ENCODE measurements at places on chromosomes 1 and 21. TPM values are rescaled to one million over a fixed set of nuclear protein-coding genes. Genes with fewer than 3 reads are reported as not detected.

DNA sequence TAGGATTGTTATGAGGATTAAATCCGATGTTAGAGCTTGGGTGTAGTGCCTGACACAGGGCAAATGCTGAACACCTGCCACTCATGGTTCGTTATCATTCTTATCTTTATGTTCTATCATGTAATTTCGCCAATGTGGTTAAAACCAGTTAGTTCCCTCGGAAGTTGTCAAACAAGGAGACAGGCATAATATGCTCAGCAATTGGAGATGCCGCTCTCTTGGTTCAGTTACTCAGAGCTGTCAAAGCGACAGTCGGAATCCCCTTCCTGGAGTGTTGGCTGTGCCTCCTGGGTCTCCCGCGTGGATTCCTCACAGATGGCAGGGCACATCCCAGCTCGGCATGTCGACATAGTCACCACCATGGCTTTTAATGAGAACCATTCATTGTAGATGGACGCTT, 192.2 kb downstream of the ROR1 start:
- no peak for DNase-seq

GRCh38 chr1:153058826-153059784, 1.8 kb upstream of the SPRR2A start:
- no peak for DNase-seq

DNA sequence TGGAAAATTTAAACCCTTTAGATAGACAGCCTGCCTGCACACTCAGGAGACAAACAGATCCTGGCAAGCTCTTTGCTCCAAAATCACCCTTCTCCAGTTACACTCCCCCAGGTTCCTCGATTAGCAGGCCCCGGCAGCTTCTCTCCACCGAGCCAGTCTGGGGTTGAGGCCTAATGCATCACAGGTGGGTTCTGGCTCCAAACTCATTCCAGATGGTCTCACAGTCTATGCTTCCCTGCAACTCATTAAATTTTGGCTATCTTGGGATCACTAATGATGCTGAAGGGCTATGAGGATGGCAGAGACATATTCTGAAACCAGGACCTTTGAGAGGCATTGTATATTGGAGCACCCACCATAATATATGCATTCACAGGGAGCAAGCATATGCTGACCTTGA, 559.8 kb upstream of the USP24 start:
- no peak for DNase-seq

DNA sequence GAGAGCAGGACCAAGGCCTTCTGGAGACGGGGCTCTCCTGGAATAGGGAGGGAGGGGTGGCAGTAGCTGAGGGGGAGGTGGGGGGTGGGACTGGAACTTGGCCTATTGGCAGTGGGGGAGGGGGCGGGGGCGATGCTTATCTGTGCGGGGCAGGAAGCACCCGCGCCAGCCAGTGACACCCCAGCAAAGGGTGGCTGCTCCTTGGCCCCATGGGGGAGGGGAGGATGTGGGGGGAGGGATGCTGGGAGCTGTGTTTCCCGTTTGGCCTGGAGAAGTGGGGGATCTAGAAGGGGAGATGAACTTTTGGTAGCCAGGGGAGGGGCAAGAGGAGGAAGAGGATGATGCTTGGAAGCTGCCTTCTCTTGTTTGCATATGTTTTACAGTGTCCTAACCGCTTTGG, 11.0 kb downstream of the ZBTB7B start:
- no peak for DNase-seq

DNA sequence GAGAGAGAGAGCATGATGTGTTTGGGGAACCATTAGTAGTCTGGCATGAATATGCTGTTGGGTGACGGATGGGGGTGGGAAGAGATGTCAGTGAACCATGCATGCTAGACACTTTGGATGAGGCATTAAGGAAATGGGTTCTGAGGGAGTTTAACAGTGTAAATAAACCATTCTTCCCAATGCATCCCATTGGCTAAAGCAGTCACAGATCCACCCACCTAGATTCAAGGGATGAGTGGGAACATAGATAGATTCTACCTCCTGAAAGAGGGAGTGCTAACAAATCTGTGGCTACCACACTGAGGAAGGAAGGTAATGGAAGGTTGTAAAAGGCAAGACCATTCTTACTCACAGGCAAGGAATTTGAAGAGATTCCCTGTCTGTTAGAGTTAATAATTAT, 129.8 kb upstream of the CACNA1E start:
- DNase-seq = no peak

GRCh38 chr1:232176222-232176621, 453.7 kb downstream of the SIPA1L2 start:
- DNase-seq = no peak

DNA sequence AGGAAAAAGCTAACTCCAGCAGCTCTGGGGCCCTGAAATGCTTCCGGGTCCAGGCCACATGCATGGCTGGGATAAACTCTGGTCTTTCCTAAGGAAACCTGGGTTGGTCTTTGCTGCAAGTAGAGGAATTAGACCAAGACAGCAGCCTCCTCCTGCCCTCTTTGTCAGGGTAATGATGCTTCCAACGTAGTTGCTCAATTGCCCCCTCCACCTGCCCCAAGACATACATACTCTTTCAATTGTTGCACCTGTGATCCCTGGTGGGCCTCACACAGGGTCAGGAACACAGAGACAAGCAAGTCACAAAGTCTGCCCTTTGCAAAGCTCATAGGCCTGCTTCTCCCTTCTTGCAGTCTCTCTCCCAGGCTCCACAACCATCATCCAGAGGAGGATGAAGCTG, 41.9 kb upstream of the GRIK3 start:
- no peak for DNase-seq

DNA sequence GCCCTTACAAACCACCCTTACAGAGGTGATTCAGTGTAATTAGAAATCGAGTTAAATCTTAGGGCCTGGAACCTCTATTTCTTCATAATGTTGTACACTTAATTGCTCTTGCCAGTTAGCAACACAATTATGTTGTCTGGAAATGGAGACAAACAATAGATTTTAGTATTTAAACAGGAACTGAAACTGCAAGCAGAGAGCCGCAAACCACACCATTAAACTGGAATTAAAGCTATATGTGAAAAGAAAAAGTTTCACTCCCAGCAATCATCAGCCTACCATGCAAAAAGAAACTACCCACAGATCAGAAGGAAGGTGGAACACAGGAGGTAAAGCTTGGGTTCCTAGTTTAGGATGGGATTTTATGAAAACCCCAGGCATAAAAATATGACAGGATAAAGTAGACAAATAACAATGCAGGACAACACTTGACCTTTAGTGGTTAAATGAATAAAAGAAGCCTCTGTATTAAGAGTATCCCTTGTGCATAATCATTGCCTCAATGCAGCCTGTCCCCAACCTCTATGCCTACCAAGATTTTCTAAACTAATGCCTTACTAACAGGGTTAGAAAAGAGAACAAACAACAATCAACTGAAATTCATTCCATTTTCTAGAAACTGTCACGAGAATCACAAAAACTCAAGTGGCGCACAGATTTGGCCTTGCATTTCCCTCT, 304.3 kb upstream of the ESRRG start:
- DNase-seq = peak; percentile 39

- no peak for DNase-seq
Observed at GRCh38 chr1:100045206-100045605, 75.4 kb downstream of the SLC35A3 start.

GRCh38 chr1:66156144-66156543, 363.4 kb downstream of the PDE4B start:
- DNase-seq = no peak

DNA sequence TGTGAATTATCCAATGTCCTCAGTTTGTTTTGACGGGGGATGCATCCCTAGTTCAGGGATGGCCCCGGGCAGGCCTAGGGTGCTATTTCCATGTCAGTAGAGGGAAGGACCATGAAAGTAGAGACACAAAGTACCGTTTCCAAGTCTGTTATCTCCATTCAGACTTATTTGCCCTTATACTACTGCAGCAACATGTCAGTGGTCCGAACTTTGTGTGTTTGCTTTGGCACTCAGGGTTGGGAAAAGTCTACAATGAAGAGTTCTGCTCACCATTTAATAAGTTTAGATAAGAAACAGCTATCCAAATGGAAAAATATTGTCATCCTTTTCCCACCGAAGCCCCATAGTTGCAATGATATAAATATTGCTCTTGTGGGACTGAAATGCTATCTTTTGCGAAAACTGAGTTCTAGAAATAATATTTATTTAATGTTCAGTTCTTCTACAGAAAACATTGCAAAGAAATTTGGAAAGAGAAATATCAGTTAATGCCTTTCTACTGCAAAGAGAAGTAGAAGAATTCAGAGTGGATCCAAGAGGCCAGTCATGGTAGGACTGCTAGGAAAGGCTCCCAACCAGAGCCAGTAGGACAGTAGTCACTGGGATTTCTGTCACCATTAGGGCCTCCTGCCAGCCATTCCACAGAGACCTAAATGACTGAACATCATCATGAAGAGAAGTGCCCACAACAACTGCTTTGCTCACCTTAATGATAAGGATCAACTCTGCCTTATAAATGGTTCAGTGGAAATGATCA, 11.5 kb upstream of the AGT start:
- DNase-seq = no peak

DNA sequence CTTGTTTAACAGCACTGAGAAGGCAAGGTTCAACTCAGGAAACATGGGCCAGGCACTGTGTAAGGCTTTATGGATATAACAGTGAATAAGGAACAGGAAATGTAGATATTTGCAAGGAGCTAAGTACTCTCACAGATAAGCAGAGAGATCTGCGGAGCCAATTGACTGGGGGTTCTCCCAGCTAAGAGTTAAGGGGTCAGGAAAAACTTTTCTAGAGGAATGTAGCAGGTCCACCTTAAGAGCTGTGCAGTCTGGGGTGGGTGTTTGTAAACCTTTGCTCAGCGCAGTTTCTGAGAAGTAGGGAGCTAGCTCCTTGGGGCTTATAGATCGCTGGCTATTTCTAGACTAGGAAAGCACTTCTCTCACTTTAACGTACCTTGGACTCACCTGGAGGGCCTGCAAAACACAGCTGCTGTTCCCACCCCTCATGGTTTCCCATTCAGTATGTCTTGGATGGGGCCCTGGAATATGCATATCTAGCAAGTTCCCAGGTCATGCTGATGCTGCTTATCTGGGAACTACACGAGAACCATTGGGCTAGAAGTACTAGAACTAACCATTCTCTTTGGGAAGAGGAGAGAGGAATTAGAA, 51.7 kb downstream of the TLCD4 start:
- no peak for DNase-seq

- no peak for DNase-seq
Observed at GRCh38 chr21:35220301-35220700, 171.2 kb upstream of the RUNX1 start.

DNA sequence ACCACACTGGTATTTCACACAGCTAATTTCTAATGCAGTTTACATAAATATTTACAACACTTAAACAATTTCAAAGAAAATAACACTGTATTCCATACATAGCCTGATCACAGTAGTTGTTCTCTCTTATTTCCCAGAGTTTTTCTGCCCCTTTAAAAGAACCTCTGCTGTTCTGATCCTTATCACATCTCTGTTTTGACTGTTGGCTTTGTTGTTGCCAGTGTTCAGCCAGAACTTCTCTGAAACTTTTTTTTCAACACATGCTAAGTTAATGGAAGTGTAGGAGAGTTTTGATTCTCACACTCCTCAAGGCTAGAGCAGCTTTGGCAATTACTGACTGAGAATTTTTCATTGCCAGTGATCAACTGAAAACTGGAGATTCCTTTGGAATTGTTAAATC, 11.1 kb downstream of the SELE start:
- DNase-seq = no peak

DNA sequence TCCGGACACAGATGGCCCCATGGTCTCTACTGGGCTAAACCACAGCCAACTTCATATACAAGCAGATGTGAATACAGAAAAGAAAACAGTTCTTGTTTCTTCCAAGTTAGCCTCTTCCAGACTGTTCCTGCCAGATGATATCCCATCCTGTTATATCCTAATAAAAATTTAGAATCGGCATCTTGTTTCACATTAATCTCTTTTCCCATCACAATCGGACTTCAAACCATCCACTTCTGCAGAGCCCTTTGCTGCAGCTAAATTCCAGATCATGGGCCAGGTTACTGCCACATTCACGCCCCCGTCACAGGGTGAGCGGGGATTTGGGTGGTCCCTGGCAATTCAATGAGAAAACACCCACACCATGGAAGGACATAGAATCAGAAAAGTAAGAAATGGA, 57.2 kb downstream of the NPHP4 start:
- no peak for DNase-seq

DNA sequence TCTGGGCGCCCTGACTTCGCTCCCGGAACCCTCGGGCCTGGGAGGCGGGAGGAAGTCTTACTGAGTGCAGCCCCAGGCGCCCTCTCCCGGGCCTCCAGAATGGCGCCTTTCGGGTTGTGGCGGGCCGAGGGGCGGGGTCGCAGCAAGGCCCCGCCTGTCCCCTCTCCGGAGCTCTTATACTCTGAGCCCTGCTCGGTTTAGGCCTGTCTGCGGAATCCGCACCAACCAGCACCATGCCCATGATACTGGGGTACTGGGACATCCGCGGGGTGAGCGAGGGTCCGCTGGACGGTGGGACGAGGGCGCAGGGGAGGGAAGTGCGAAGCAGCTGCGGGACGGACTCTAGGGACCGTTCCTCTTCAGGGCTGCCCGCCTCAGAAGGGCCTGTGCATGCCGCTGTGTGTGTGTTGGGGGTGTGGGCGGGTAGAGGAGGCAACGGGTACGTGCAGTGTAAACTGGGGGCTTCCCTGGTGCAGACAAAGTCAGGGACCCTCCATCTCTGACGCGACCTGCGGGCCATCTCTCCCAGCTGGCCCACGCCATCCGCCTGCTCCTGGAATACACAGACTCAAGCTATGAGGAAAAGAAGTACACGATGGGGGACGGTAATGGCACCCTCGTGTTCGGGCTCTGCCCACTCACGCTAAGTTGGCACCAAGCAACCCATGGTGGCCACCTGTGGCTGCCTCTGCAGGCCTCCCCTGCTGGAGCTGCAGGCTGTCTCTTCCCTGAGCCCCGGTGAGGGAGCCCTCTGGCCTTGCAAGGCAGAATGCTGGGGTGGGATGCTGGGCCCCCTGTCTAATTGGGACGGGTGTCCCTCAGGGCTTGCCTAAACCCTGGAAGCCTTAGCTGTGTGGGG, at the start of gene GSTM1:
GSTM1 (plus strand) TSS at position 177 of the 859 bp plus-strand sequence; CDS start at position 234, 57 bp downstream.
- no peak for DNase-seq

GRCh38 chr1:247060771-247061170, 17.8 kb downstream of the ZNF670 start:
- no peak for DNase-seq

DNA sequence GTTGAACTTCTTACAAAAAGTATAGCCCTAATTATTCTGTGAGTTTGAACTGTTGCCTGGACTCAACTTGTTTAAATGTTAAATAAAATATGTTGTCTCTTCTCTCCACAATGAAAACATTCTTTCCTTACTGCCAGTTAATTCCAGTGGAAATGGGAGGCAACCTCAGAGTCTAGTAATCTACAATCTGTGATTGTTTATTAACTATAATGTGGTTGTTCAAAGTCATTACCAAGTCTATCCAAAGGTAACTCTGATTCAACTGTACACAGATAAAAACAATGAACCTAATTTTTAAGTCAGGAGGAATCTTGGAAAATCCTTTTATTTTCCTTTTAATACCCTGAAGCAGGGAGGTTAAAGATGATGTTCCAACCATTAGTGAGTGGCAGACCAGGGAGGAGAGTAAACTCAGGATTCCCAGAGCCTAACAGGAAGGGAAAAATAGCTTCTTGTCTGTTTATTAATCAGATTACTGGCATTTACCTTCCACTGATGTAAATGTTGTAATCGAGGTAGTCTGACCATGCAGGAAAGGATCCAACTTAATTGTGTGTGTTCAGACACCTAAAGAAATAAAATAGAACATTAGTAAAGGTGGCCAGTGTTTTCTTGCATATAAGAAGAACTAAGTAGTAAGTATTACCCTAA, 57.1 kb upstream of the TBX15 start:
- no peak for DNase-seq

The SELP gene
- not detected for total RNA-seq

The AMY2A gene
- total RNA-seq = not detected

The RGS4 gene
- 16.6 TPM for total RNA-seq

The FRRS1 gene
- 16.3 TPM for total RNA-seq

The GBP7 gene
- total RNA-seq = 0.07 TPM

The TMIGD3 gene
- total RNA-seq = not detected

The NUP210L gene
- total RNA-seq = not detected
